Stimulated activated CD8-positive, alpha-beta memory T cell treated with anti-CD3 and anti-CD28 coated beads, Interleukin-12 subunit alpha, Interleukin-12 subunit beta, amount 100 ng/mL, for 1 hour (primary cell): ENCODE measurements at places on chromosomes 12 and 14.

GRCh38 chr12:93784339-93785086, 107.3 kb downstream of the CRADD start:
- no peak for DNase-seq

DNA sequence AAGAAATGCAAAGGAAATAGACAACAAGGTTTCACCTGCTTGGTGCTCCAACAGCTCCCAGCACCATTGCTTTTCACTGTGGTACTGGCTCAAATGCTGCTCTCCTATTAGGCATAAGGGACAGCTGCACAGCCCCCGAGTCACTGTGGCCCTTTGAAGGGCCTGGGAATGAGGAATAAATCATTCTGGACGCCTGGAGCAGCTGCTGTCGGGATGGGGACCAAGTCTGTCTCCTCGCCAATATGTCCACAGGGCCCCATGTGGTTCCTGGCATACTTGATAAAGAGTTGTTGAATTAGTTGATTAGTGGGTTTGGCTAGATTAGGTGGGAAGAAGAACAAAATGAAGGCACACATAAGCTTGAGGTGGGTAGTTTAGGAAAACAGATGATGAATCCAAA, 13.1 kb upstream of the NGB start:
- no peak for DNase-seq

DNA sequence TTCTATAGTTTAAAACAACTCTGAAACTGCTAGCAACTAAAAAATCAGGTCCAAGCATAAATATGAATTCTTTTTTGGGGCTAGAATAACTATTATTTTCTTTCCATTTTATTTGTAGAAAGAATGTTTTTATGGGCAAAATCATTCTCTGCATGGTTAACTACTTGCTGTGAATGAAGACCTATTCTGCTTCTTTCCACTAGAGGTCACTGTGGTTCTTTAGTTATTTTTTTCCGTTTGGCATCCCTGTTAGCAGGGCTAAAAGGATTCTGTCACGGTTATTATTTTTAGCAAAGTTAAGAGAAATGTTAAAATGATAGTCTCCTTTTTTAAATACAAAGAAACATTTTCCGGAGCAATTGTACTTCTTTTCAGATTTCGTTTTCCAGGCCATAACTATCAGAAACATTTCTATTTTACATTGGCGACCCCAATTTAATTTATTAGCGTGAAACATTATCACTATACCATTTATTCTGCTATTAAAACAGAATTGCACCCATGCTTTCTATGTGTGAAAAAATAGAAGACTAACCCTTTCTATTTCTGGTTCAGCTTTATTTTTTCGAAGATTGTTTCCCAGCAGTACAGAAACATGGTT, 404.8 kb downstream of the ATP23 start:
- DNase-seq: no peak

DNA sequence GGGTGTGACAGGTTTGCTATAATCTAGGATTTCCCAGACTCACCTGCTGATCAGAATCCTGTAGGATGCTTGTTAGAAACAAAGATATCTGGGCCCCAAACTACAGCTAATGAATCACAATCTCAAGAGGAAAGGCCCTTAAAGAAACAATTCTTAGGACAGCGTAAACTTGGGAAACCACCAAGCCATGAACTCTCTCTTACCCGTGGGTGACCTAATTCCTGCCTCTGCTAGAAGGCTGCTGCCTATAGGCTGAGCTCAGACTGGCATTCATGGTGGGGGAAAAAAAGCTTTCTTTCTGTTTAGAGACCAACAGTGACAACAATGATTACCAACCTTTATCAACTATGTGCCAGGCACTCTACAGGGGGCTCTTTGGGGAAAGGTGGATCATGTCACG, 213.9 kb upstream of the FKBP4 start:
- no peak for DNase-seq

GRCh38 chr14:31090883-31091764, 64.9 kb upstream of the STRN3 start:
- no peak for DNase-seq

DNA sequence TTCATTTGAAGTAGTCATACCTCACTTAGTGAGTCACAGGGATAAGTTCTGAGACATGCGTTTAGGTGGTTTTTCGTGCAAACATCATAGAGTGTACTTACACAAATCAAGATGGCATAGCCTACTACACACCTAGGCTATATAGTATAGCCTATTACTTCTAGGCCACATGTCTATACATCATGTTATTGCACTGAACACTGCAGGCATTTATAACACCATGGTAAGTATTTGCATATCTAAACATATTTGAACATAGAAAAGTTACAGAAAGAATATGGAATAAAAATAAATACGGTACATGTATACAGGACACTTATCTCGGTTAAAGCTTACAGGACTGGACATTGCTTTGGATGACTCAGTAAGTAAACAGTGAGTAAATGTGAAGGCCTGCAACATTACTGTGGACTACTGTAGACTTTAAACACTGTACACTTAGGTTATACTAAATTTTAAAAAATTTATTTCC, 670.6 kb downstream of the SLC16A7 start:
- DNase-seq: no peak

GRCh38 chr14:93628048-93628447, 160.2 kb downstream of the PRIMA1 start:
- DNase-seq: no peak

GRCh38 chr12:1719139-1719538, 28.3 kb downstream of the ADIPOR2 start:
- DNase-seq: no peak

GRCh38 chr12:84702001-84702400, 210.6 kb downstream of the SLC6A15 start:
- no peak for DNase-seq

GRCh38 chr14:87409393-87409792, 583.6 kb downstream of the GALC start:
- DNase-seq: no peak

- no peak for DNase-seq
Measured at GRCh38 chr14:92848887-92849286, 54.8 kb downstream of the GOLGA5 start.

DNA sequence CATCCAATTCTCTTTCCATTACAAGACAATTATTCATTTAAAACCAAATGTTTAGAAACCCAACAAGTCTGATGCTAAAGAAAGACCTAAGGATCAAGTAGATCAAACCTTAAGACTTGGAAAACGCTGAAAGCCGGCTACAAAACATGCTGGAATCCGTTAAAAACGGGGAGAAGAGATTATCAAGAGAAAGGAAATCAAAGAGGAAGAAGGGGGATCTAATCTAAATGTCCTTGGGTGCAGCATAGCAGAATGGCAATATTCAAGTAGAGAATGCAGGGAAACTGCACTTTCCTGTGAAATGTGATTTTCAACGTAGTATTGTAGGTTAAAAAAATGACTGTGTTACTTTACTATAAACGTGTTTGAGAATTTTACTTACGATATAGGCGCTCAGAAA, 1.3 kb downstream of the PPP1R13B start:
- no peak for DNase-seq

DNA sequence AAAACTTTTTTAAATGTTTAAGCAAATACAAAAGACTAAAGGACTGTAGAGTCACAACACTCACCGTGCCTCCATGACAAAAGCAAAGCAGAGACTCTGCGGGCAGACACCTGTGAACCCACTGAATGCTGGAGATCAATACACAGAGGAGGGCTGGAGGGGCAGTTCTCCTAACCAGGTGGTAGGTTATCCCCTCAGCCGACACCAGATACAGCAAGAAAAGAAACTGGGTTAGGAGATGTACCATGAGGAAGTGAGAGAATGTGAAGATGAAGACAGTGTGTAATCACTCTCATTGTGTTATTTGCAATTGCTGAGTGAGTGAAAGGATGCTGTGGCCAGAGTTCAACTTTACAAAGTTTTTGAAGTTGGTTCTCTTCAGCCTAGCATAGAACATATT, 480.3 kb downstream of the BCL11B start:
- DNase-seq: no peak

GRCh38 chr12:6214633-6215032, 14.4 kb downstream of the CD9 start:
- no peak for DNase-seq

DNA sequence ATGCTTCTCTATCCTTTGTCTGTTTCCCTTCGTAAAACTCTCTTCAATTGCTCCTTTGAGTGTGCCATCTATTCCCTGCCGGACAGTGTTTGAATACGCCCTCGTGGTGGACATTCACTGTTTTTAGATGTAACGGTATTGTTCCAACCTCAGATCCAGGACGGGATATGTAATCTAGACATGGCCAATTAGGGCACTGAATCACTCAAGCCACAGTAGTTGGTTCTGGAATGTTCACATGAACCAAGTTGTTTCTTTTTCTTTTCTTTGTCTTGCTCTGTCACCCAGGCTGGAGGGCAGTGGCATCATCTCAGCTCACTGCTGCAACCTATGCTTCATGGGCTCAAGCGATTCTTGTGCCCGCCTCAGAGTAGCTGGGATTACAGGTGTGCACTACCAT, 204.2 kb upstream of the PLXNC1 start:
- no peak for DNase-seq

- DNase-seq: no peak
Measured at GRCh38 chr12:107845226-107845979, 70.9 kb downstream of the ASCL4 start.

- no peak for DNase-seq
Measured at GRCh38 chr12:89189448-89189847, 162.9 kb downstream of the DUSP6 start.

DNA sequence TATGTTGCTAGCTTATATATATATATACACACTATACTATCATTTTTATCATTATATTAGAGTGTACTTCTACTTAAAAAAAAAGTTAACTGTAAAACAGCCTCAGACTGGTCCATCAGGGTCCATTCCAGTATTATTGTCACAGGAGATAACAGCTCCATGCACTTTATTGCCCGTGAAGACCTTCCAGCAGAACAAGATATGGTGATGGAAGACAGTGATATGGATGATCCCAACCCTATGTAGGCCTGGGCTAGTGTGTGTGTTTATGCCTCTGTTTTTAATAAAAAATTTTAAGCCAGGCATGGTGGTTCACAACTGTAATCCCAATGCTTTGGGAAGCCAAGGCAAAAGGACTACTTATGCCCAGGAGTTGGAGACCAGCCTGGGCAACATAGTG, 86.2 kb downstream of the GCH1 start:
- DNase-seq: no peak

DNA sequence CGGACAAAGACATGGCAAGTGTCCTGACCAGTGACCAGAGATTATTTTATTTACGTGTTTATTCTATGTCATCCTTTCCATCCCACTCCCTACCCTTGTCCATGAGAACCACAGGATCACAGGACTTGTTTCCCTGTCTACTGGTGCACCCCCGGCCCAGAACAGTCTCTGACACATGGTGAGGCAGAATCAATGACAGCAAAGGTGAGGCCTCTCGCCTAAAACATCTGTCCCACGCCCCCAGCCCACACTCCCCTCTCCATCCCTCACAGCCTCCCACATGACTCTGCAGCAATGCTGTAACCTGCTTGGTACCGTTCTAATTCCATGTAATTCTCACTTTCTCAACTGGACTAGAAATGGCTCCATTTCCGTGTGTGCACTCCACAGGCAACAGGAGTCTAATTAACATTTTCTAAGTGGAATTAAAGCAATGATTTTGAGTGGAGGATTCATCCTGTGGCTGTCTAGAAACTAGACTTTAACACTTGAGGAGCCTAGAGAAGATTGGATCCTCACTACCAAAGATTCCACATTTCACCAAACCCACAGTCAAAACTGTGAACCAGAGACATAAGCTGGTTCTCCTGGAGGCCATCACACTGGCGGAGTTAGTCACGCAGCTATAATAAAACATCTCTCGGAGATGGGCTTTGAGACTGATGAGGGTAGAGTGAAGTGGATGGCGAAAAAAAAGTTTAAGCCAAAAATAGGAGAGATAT, 150.1 kb downstream of the PIWIL1 start:
- no peak for DNase-seq

- no peak for DNase-seq
Measured at GRCh38 chr12:90622431-90622830, 332.5 kb downstream of the CCER1 start.

DNA sequence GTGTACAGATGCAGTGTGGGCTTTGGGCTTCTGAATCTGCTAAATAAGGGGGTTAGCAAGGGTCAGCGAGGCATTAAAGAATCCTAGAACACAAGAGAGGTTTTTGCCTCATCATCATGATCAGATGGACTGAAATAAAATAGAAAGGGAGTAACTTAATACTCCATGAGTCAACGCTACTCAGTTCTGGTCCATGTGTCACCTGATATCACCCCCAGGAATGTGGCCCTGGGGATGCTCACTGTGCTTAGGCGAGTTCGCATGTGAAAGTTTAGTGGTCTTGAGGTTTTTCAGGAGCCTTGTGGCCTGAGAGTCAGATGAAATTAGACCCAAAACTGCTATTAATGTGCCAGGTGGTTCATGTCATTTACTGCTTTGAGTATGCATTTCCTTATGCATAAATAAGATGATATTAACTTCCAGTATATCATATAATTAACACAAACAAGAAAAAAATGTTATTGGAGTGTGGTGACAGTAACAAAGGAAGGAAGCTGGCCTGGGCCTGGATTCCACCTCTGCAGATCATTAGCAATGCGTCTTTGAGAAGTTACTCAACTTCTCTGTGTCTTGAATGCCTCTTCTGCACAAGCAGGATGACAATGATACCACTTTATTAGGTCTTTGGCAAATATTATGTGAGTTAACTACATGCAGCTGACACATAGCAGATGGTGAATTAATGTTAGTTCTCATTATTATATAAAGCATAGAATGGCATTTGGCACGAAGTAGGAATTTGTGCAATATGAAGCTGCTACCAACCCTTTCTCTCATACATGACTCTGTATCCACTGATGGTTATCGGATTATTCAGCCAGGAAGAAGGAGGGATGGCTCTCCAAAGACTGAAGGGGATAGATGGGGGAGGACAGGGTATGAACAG, 1272.6 kb downstream of the AACS start:
- no peak for DNase-seq

- DNase-seq: no peak
Measured at GRCh38 chr12:27293463-27293862, 39.2 kb upstream of the BMAL2 start.

DNA sequence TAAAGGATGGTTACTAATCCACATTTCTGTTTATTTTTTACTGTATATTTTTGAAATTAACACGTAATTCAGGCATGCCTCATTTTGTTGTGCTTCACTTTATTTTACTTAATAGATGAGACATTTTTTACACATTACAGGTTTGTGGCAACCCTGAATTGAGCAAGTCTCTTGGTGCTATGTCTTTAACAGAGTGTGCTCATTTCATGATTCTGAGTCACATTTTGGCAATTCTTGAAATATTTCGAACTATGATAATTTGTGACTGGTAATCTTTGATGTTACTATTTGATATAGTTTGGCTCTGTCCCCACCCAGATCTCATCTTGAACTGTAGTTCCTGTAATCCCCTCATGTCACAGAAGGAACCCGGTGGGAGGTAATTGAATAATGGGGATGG, 1120.5 kb upstream of the FLRT2 start:
- DNase-seq: no peak
